ENCODE measurements at places on chromosomes 4 and X.

DNA sequence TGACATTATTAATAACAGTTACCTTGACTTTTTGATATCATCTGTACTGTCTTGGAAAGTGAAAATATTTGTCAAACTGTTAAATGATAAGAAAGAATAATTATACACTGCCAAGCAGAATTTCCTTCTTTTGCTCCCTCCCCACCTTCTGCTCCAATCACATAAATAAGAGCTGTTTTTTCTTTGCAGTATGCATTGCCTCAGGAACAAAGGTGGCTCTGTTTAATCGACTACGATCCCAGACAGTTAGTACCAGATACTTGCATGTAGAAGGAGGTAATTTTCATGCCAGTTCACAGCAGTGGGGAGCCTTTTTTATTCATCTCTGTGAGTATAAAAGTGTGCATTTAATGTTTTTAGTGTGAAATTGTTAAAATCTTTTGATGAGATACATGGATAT, 66.1 kb downstream of the CCKAR start:
- DNase-seq, result no peak

DNA sequence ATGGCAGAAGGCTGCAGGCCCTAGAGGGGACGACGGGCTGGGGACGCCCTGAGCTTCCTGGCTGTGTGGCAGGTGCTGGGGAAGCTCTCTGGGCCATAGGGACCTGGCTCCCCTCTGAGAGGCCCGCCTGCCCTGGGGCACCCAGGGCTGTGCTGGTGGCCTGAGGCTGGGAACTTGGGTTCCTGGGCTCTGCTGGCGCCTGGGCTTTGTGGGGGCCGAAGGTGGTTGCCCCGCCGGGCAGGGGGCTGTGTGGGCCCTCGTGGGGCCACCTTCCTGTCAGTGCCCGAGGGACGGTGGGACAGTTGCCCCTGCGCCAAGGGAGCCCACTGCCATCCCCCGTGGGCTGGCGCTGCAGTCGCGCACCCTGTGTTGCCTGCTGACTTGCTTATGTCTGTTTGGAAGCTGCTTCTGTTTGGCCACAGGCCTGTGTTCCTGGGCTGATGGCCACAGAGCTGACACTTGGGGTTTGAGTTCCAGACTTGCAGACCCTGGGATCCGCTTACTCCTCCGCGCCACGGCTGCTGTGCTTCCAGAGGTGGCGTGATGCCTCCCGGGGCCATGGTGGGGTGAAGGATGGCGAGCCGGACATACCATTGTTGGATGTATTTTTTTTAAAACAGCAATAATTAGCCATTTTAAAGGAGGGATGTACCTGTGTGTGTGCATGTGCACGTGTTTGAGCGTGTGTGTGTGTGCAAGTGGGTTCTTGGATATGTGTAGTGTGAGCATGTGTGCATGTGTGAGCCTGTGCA, 8.5 kb downstream of the NAT8L start:
- no peak for DNase-seq

- no peak for DNase-seq
Observed at GRCh38 chr4:164591666-164592065, 162.3 kb upstream of the SMIM31 start.

GRCh38 chr4:2804973-2805501, 12.2 kb downstream of the SH3BP2 start:
- DNase-seq, result no peak

GRCh38 chr4:98656443-98656842, 2.0 kb downstream of the TSPAN5 start:
- no peak for DNase-seq

DNA sequence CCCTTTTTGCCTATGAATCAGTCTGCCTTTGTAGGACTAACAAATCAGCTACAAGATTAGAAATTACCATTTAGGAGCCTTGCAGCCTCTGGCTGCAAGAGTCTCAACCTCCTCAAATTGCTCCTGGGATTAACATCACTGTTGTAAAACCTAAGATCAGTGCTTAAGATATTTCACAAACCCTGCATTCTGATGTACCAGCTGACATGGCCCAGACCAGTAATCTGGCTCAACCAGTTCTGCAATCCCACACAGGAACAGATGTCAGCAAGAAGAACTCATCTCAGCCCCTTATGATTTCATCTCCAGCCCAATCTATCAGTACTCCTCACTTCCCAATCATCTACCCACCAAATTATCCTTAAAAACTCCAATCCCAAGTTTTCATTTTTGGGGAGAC, 32.5 kb upstream of the AADAT start:
- no peak for DNase-seq

- no peak for DNase-seq
Observed at GRCh38 chrX:136215559-136215958, 35.6 kb downstream of the MAP7D3 start.

DNA sequence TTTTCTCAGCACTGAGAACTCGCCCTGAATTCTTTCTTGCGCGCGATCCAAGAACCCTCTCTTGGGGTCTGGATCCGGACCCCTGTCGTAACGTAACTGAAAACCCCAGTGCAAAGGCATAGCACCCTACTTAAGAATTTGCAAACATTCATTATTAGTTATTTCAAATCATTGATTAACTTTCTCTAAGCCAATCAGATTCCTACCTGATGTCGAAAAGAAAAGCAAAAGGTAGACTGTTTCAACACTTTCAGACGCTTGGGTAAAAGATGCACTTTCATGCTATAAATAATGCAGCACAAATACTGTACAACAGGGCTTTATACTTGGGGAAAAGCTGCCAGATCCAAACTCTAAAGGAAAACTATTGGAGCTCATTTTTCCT, 817 bp upstream of the WDR19 start:
- DNase-seq, result no peak

DNA sequence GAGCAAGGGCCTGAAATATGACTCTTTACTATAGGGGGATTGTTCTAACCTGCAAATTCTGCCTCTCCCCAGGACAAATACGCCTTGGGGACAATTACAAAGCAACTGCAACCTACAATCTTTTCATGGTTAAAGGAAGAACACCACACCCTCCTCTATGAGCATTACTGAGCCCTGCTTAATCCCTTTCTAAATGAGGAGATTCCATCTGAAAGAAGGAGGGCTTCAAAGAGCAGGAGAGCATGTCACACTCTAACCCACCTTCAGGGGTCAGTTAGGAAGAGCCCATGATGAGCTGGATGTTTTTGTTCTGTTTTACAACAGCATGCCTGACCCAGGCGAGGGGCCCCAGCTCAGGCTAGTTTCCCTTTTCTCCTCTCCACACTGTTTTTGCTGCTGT, 134.0 kb upstream of the ANXA3 start:
- no peak for DNase-seq

DNA sequence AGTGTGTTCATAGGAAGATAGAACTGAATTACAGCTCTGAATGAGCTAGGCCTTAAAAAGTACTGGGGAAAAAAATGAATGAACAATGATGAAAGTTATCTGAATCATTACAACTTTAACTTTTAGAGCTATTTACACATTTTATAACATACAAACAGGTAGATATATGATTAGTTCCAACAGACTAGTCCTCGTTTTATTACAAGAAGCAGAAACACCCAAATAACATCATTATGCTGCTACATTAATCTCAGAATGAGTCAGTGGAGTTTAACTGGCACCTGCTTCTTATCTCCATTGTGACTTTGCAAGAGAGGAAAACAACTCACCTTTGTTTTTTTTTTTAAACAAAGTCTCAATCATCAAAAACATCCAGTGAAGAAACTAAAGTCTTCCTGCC, 15.2 kb downstream of the ATP8A1 start:
- no peak for DNase-seq

DNA sequence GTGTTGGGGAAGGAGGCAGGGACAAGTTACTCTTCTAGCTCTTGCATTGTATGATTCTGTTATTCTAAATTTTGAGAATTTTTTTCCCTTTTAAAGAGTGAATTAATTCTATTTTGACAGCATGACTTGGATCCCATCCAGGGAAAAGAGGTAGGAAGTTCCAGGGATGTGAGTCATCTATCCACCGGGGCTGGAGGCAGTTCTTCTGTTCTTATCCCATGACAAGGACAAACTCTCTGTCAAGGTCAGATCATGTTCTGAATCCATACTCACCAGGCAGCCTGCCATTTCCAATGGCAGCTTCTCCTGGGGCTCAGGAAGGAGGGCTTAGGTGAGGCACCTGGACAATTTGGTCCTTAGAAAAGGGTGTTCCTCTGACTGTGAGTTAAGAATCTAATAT, 132.0 kb upstream of the MED14 start:
- no peak for DNase-seq
